ENCODE measurements at places on chromosomes 16 and 17.

GRCh38 chr16:75534560-75535205, 1.2 kb downstream of the CHST5 start:
- DNase-seq, result no peak

GRCh38 chr17:30532871-30533270, 55.7 kb downstream of the GOSR1 start:
- DNase-seq, result no peak

DNA sequence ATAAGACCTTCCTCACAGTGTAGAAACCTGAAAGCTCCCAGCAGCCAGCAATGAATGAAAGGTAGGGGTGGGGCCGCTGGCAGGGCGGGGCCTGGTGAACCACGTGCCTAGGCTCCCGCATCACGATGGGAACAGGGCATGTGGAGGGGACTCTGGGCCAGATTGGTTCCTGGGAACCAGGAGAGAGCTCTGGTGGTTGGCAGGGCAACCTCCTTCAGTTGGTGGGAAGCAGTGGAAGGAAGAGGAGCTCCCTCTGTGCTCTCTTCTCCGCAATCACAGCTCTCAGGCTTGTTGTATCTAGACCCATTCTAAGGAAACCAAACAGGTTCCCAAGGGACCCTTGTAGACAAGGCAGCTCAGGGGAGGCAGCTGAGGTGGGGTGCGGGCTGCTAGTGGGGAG, 10.5 kb downstream of the GGA2 start:
- no peak for DNase-seq

DNA sequence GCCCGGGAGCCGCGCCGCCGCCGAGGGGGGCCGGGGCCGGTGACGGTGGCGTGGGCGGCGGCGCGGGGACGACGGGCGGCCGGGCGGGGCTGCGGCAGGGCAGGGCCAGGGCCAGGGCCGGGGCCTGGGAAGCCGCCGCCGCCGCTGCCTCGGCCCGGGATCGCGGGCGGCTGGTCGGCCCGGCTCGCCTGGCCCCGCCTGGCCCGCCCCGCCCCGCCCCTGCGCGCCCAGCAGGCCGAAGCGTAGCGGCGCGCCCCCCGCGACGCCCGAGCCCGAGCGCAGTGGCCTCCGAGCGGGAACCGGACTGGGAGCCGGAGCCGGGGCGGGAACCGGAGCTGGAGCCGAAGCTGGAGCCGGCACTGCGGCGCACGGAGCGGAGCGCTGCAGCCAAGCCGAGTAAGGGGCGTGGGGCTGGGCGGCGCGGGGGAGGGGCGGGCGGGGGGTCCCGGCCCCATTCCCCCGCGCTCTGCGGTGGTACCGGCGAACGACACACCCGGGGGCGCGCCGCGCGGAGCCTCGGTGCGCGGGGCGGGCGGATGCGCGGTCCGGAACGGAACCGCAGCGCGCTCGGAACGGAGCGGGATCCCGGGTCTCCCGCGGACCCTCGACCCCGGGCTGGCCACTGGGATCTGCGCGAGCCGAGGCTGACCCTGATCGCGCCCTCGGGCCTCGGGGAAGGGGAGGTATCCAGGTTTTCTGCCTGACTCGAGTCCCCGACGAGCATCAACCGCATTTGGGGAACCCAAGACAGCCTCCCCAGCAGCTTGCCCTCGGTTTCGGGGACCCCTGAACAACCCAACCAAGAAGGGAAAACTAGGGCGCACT, at the start of gene BEAN1:
Gene BEAN1, plus strand, starts transcription at position 260 of the 825 bp plus-strand sequence. CDS start 10,382 bp downstream, outside the sequence.
- DNase-seq, result peak; percentile 10

DNA sequence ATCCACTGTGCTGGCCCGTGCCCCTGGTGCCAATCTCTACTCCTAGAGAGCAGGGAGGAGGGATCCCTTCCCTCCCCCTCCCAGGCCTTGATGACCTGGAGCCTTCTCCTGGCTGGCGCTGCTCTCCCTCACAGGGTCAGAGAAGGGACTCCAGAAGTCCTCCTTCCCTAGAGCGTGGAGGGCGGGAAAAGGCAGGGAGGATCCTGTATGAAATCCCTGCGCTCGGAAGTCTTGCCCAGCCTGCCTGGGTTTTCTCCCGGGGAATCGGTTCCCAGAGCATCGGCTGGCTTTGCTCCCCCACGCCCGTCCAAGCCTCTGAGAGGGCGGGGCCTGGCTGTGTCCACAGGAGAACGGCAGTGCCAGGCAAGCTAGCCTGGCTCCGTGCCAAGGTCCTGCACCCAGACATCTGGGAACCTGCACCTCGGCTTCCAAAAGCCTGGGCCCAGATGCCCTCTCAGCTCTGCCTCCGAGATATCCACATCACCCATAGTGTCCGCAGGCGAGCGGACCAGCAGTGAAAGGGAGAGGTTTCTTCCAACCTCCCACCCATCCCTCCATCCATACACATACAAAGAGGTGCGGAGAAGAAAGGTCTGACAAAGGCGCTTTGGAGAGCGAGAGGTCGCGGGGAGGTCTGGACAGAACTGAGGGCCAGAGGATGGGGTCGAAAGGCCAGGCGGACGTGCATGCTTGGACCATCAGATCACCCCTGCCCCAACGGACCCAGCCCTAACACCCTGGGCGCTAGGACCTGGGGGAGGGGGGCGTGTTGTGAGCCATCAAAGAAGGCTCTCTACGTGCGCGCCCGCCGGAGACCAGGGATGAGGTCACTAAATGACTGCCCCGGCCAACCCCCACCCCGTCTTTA, 1.1 kb downstream of the MPP2 start:
- no peak for DNase-seq

- peak; percentile 28 for DNase-seq
Measured at GRCh38 chr17:40931311-40931710, 6.1 kb downstream of the KRT23 start.

DNA sequence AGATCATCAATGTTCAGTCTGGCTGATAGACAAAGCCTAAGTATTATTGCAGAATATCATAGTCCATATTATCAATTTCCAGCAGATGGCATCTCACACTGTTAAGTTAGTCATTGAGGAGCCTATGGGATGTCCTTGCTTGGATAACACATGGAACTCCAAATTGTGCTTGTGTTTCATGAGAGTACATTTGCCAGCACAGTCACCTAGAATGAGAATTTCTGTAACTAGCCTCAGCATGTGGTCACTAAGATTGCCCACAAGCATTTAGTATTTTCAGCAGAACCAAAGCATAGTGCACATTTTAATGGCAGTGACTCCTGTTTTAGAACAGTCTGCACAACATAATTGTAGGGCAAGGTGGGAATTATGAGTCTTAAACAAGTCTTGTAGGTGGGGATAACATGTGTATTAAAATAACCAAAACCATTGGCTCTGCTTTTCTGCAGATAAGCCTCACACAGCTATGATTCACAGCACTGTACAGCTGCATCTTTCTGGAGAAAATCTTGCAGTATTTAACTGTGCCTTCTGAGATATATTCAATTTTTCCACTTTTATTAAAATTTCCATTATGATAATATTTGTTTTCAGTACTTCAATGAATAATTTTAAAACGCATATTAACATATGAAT, 882.8 kb upstream of the SOX9 start:
- DNase-seq, result no peak

GRCh38 chr16:20301840-20302239, 25.5 kb downstream of the GP2 start:
- DNase-seq, result no peak

DNA sequence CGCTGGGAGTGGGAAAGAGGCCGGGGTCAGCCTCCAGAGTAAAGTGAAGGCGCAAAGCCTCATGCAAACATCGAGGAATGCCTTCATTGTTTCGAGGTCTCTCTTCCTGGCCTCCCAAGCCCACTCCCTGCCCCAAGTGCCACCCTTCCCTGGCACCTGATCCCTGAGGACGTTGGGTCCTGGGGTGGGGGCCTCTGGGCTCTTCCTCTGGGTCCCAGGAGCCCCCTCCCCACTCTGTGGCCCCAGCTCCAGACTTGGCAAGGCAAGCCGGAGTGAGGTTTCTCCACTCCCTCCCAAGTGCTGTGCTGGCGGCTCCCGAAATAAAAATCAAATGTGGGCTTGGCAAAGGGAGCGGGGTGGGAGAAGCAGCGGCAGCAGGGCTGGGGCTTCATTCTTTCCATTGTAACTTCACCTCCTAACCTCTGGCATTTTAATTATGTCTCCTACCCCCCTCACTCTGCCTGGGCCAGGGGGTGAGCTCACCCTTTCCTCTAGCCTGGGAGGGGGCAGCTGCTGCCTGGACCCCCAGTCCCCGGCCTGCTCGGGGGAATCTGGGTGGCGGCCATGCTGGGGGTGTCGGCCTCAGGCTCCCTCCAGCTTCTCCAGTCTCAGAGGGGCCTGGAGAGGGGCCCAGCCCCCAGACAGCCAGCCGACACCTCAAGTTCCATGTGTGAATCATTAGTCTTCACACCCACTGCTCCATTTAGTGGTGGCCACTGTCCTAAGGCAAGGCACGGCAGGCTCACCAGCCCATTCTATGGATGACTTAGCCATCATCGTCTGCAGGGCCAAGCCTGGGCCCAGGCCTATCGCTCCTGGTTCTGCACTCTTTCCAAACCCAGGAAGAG, 14.6 kb upstream of the TMEM92 start:
- DNase-seq, result no peak

DNA sequence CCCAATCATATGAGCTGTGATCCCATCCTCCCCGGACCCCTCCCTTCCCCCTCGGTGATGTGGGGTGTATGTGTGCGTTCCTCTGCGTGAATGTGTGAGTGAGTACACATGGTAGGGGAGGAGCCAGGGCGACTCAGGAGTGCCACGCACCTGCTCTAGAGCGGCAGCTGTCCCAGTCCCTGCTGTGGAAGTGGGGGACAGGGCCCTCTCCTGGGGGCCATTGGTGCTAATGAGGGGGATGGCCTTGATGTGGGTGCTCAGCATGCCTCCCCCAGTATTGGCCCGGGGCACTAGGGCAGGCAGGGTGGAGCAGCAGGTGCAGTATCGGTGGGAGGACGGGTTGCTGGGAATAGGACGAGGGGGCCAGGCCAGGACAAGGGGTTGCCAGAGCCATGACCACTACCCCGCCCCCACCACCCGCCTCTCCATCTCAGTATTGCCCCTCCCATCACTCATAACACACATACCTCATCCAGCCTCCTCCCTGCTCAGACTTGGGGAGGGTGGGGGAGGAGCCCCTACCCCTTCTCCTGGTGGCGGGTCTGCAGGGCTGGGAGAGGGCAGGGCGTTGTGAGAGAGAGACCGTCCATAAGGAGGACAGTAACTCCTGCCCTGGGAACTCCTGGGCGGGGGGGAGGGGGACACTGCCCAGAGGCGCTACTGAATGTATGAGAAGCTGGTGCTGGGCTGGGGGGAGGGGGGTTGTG, 8.5 kb downstream of the NR1D1 start:
- no peak for DNase-seq

DNA sequence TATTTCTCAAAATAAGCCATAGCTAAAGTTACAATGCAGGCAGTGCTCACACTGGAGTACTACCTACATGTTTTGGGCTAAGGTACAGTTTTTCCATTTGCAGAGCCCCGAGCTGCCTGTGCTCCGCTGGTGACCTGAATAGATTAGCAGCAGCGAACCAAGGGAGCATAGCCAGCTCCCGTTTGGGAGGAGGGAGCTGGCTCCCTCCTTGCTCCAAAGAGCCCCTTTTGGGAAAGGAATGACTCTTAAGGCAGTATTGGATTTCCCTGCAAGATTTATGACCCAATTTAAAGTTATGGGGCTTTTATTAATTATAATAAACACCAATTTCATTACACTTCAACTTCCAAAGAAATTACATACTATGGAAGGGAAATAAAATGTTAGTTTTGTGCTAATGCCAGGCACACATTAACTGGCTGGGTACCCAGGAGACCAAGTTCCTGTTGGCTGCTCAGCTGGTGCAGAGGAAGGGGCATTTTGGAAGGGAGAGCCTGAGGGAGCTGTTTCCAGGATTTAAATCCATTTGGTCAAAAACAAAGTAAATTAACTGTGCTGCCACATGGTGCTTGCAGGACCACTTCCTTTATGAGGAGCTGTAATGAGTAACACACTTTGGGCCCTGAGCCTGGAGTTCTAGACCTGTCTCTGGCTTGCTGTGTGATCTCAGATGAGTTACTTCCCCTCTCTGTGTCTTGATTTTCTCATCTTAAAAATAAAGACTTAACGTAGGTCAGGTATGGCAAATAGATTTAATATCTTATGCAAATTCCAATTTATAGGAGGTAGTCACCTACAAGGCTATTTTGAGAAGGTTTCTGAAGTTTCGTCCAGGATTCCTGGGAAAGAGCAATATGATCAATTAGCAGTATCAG, 362.1 kb upstream of the CCL2 start:
- no peak for DNase-seq

- no peak for DNase-seq
Measured at GRCh38 chr16:15775209-15775608, 81.6 kb downstream of the MYH11 start.

DNA sequence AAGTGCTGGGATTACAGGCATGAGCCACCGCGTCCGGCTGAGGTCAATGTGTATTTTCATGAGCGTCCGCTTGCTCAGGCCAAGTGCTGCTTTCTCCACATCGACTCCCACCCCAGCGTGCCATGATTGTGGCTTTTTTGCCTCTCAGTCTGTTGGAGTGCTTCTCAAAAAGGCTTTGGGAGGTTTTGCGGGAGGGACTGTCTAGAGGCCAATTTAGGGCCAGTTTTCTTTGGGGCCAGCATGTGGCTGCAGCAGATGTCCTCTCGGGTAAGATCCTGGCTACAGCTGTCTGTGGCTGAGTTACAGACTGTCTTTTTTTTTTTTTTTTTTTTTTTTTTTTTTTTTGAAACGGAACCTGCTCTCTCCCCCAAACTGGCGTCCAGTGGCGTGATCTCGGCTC, 6.5 kb downstream of the C16orf90 start:
- no peak for DNase-seq

GRCh38 chr17:20133517-20133916, 124.4 kb downstream of the SPECC1 start:
- no peak for DNase-seq

GRCh38 chr16:35306915-35307314, 1847.5 kb downstream of the TP53TG3F start:
- no peak for DNase-seq

GRCh38 chr17:30031214-30031869, 85.3 kb upstream of the NSRP1 start:
- DNase-seq, result no peak

DNA sequence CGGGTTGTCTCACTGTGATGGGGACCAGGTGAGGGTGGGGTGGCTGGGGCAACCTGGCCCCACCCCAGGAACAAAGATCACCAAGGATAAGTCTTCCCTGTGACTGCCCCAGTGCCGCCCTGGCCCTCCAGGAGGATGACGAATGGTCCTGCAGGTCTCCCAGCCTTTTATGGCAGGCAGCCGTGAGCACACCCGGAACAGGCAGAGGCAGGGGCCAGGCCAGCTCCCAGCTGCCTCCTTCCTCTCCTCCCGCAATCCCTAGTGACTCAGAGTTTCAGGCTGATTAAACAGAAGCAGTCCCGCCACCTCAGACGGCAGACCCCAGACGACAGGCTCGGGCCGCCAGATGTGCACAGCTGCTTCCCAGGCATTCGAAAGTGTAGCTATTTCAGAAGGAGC, 13.3 kb downstream of the JUP start:
- no peak for DNase-seq

DNA sequence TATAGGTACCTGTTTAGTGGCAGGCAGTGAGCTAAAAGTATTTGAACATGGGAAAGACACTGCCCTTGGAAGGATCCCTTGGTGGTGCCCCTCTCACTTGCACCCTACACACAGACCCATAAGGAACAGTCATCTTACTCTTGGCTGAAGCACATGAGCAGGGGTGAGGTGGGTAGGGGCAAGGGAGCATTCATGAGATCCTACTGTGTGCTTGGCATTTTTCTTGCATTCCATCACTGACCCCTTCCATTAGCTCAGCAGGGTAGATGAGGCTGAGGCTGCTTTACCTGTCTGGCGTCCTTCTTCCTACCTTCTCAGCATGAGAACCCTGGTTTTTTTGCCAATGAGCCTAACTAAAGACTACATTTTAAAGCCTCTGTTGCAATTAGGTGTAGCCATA, 48.3 kb downstream of the CCT6B start:
- DNase-seq, result no peak

Measured in inflammatory macrophage treated with lipopolysaccharide for 4 hours (primary cell).